Activated gamma-delta T cell (primary cell): ENCODE measurements at places on chromosomes 16 and 17.

DNA sequence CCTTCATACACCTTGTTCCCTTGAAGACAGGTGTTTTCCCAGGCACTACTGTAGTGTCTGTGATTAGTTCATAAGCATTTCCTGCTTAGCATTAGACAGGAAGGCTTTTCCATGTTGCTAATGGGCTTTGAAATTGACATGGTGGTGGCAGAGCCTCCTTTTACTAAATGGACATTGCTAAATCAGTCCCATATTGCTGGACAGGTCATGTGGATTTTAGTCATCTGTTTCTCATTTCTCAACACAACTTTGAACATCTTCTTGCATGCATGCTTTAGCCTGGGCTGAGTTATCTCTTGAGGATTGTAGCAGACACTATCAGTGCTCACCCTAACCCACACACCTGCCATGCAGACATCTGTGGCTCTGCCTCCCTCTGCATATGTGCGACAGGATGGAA lies 13.7 kb upstream of the BCO1 start:
- DNase-seq: no peak

- DNase-seq: no peak
These were observed 351.0 kb upstream of the PSMD7 start for GRCh38 chr16:73945631-73946030.

GRCh38 chr17:30920683-30921543 lies 832 bp upstream of the ADAP2 start:
- no peak for DNase-seq

DNA sequence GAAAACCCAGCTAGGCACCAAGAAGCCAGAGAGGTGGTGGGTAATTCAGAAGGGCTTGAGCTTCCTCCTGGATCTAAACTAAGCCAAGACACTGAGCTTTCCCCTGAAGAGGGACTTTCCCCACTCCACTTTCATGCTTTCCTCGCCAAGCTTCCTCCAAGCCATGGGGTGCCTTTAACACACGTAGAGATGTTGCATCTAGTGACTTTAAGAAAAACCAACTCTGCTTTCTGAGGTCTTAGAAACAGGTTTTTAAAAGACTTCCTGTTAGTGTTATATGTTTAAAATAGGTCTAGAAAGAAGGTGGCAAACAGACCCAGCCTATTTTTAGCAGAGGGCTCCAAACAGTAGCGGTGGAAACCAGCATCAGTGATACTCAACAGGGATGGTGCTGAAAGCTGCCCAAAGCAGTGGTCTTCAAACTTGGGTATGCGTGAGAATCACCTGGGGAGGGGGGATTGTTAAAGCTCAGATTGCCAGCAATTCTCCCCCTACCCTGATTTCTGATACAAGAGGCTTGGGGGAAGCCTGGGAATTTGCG lies 585.6 kb downstream of the CDH13 start:
- no peak for DNase-seq

DNA sequence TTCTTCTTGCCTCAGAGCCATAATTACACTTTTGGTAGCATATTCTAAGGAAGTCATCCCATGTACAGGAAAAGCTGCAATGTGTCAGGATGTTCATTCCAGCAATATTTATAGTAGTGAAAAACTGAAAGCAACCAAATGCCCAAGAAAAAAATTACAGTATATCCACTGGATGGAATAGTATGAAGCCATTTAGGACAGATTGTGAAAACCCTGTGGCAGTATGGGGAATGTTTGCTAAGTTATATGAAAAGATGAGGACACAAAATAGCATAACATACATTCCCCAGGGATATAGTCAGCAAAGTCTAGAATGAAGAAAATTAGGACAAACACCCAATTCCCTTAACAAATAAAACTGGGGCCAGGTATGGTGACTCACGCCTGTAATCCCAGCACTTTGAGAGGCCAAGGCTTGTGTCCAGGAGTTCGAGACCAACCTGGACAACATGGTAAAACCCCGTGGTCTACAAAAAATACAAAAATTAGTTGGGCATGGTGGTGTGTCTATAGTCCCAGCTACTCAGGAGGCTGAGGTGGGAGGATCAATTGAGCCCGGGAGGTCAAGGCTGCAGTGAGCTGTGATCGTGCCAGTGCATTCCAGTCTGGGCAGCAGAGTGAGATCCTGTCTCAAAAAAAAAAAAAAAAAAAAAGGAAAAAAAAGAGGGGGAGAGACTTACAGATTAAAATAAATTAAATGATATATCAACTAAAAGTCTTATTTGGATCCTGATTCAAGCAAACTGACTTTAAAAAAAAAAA lies 2.3 kb downstream of the LRRC3C start:
- no peak for DNase-seq

GRCh38 chr17:74523308-74523707 lies 8.0 kb downstream of the CD300LB start:
- no peak for DNase-seq

DNA sequence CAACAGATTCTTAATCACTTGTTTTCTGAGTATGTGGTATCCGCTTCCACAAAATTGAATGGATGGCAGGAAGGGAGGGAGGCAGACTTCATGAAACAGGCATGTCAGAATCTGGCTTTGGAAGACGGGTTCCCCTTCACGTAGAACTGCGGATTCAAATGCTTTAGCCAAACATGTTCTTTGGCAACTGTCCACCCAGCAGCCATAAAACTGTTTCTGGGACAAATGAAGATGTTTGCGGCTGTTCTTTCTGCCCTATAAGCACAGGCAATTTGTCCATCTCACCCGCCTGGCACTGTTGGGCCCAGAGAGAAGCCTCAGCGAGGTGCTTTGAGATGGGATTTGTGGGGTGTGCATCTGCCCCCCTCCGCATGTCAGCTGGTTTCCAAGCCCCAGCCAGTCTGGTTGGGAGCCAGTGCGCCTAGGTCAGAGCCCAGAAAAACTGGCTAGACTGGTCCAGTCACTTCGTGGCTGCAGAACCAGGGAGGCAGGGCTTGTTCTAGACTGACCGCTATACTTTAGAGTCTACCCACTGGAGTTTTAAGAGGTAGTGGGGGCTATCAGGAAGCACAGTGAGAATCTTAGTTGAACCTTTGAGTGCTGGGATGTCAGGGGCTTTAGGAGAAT lies 6.3 kb downstream of the CRHR1 start:
- no peak for DNase-seq

DNA sequence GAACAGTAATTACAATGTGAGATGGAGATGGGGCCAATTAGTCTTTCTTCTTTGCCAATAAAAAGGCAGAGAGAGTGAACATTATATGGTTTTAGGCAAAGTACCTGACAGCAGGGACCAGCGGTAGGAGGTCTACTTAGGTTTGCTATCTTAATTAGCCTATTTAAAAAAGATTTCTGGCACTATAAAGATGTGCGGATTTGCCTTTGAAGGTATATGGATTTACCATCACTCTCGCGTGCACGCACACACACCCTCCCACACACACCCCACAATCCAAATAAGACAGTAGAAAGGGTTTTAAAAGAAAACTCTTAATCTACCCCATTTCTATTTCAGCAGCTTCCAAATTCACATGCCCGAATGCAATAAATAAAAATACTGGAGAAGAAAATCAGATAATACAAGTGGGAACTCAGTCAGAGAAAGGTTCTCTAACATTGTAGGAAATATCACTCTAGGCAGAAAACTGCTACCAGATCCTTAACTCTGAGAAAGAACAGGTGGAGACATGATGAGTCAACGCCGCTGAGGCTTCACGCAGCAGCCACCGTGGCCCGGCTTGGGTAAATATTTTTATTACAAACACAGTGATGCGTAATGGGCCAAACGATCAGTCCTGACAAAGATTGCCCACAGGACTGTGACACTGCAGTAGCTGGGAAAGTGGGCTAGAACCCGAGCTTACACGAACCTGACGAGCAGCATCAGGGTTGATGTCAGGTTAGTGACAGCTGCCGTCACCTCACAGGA lies 66.6 kb upstream of the AXIN2 start:
- DNase-seq: no peak

DNA sequence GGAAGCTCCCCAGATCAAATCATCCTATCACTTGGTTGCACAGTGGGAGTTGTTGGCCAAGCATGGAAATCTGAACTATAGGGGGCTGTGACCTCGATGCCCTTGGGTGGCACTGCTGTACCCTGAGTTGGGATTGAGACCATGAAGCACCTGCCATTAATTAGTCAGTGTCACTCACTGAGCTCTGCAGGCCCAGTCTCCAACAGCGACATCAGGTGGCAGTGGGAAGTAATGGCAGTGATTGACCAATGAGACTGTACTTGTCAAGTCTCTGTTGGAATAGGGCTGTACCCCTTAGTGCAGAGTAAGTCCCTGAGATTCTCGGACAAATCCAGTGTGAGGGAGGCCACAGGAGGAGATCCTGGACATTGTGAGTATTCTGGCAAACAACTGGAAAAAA lies 118.0 kb upstream of the RPL38 start:
- no peak for DNase-seq

DNA sequence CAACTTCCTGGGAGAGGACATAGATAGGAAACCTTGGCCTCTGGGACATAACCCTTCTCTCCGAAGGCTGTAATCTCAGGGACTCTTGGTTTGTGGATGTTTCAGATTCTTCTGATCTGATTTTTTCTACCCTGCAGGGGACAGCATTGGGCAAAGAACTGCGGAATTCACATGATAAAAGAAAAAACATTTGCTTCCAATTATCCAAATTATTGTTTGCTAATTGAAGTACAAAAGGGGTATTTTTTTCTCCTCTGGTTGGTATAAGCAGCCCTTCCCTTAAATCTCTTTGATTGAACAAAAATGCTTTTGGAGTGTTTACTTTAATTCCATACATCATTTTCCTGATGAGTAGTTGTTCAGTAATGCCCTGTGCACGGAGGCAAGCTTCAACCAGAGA lies 251.7 kb upstream of the IRX3 start:
- no peak for DNase-seq

DNA sequence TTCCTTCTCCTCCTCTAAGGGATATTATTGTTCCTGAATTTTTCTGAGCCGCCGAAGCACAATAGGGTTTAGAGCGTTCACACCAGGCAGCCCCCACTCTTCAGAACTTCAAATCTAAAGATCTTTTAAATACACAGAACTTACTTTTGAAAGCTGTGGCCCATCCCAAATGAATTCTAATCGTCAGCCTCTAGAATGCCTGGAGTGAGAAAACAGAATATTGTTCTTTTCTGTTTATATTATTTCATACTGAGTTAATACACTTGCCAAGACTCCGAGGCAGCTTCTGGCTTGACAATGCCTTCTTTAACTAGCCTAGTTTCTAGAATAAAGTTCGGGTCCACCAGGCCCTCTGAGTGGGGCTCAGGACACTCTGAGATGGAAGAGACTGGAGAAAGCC lies 405.6 kb downstream of the WWOX start:
- DNase-seq: no peak

DNA sequence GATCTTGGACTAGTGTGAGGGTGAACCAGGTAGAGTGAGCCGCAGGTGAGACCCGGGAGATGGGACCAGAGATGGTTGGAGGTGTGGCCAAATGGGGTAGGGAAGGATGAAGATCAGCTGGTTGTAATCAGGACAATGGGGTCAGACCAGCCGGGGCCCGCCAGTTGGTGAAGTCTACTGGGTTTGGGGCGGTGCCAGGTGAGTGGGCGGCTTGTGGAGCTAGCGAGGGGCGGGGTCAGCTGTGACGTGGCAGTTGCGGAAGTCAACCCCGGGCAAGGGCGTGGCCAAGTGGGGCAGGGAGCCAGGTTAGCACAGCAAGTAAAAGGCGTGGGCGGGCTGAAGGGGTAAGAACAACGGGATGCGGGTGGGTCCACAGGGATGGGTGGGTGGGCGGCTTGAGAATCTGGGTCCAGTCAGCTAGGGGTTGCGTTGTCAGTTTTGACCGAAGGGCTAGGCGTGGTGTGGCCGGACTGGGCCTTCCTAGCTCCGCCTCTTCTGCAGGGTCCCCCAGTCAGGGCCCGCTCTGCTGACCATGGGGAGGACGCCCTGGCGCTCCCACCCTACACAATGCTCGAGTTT lies 25.5 kb upstream of the ALKBH5 start:
- peak; percentile 63 for DNase-seq

- no peak for DNase-seq
These were observed 114.0 kb upstream of the ZFHX3 start for GRCh38 chr16:73161977-73162376.

DNA sequence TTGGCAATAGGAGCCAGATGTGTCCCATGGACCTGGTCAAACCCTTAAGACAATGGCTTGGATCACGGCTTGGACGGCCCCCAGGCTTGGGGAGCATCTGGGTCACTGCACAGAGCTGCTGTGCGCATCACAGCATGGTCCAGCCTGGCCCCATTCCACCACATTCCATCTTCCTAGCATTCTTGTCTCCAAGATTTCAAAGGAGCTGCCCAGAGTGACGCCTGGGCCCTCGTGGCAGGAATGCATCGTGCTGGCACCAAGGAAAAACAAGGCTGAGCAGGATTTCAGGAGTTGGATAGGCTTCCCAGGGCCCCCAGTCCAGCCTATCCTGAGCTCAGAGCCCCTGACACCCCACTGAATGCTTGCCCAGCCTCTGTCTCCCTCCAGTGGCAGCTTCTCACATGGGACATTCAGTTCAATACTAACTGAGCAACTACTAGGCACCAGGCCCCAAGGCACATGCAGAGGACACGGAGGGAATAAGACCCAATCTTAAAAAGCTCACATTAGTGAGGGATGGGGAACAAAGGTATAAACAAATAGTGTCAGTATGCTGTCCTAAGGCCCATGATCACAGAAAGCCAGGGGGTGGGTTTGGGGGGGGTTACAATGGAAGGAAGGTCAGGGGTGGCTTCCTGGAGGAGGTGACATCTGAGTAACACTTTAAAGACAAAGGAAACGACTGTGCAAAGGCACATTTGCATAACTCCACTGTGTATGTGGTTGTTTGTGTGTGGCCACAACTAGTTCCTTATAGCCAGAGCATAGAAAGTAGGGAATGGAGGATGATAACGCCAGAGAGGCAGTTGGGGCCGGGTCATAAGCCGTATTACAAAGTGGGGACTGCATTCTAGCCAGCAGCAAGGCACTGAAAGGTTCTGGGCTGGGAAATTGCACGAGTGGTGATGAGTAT lies 34.1 kb downstream of the TK2 start:
- no peak for DNase-seq

DNA sequence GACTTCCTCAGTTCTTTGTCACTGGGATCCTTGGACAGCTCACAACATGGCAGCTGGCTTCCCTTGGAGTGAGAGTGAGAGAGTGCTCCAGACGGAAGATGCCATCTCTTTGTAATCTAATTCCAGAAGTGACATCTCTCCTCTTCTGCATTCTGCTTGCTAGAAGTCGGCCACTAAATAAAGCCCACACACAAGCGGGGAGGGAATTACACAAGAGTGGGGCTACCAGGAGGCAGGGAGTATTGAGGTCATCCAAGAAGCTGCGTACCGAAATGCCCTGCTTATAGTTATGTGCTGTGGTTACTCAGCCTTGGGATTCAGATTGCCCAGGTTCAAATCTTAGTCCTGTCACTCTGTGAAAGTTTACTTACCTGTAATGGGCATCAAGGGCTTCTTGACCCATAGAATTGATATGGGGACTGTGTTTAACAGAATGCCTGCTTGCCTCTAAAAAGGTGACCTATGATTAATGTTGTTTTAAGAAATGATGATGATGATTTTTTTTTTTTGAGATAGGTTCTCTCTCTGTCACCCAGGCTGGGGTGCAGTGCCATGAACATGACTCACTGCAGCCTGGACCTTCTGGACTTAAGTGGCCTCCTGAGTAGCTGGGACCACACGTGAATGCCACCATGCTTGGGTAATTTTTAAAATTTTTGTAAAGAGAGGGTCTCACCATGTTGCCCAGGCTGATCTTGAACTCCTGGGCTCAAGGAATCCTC lies 120.9 kb upstream of the HS3ST2 start:
- no peak for DNase-seq
